ENCODE measurements at places on chromosomes 1 and 21. TPM values are rescaled to one million over a fixed set of nuclear protein-coding genes. Genes with fewer than 3 reads are reported as not detected.

DNA sequence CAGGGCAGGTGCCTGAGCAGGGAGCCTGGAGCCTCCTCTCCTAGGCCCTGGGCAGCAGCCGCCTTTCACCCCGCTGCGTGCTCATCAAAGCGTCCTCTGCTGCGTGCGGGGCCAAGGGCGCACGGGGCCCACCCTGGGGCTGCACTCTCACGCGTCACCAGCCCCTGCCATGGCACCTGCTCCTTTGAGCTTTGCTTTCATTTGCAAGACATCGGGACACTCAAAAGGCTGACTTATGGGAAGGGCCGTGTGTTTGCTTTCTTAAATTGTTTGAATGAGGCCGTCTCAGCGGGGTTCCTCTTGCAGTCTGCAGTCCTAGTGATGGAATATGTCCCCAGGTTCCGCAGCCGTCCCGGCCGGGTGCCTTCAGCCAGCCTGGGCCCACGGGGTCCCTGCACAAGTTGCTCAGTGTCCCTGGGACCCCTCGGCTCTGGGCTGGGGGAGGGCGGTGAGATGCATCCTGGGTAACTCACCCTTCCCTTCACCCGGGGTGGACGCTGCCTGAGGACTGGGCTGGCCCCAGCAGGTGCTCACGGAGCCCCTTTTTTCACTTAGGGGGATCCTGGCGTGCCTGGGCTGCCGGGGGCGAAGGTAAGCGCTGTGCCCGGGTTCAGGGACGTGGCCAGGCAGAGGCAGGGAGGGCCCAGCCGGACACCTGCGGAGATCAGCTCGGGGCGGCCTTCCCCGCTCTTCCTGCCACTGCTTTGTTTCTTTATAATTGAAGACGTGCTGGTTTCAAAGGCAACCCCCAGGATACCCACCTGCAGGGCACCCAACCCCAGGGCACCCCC, 53.1 kb downstream of the SLC19A1 start:
- no peak for DNase-seq

- peak; percentile 50 for DNase-seq
Measured at GRCh38 chr21:42460391-42461184, 35.4 kb downstream of the RSPH1 start.

Gene CHIA
- not detected for total RNA-seq

Gene KCNJ9
- total RNA-seq = not detected
